ENCODE measurements at places on chromosomes 7 and 10.

DNA sequence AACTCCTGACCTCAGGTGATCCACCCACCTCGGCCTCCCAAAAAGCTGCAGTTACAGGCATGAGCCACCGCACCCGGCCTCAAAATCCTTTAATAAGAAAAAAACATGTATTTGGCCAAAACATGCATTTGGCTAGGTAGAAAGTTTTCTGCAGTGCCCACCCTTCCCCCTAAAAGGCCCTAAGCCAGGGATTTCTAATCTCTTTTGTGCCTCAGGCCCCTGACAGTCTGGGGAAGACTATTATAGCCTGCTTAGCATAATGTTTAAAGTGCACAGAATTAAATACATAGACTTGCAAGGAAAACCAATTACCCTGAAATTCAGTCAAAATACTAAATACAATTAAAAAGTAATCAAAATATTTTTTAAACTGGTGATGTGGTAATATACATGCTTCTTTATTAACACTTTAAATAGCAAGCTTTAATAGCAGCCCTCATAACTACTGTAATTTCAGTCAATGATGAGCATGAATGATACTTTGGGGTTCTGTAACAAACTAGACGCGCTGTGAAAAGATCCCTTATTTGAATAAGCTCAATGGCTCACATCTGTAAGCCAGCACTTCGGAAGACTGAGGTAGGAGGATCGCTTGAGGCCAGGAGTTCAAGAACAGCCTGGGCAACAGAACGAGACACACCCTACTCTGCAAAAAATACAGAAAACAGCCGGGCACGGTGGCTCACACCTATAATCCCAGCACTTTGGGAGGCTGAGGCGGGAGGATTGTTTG is 29.9 kb downstream of the SPDYE6 start:
- DNase-seq, result no peak

GRCh38 chr10:4475827-4476490 is 350.0 kb upstream of the AKR1E2 start:
- DNase-seq, result no peak

- DNase-seq, result no peak
Measured at GRCh38 chr7:3896169-3896765, 595.2 kb downstream of the SDK1 start.

GRCh38 chr10:24678757-24679156 is 44.9 kb downstream of the ARHGAP21 start:
- no peak for DNase-seq

DNA sequence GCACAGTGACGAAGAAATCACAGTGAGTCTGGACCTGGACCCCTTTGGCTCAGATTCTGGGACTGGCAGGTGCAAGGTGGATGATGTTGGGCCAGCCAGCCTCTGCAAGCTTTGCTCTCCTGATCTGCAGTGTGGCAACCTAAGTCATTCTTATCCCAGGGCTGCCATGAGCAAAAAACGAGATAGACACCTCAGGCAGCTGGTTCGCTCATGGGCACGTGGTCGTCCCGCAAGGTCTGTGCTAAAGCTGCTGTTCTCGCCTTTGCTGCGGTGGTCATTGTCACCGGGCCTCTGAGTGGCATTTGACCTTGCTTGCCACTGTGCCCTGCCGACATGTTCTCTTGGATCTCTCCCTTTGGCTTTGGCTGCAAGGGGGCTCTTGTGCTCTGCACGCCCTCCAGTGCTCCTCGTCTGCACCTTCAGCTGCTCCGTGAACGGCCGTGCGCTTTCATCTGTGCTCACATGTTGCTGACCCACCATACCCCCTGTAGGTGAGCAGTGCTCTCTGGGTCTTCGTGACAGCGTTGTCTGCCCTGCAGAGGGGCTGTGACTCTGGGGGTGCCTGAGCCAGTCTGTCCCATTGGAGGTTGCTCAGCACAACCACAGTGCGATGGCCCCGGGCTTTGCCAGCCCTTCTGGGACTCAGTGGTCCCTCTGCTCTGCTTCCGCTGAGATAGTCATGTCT is 317.0 kb downstream of the GLRX3 start:
- DNase-seq, result no peak

DNA sequence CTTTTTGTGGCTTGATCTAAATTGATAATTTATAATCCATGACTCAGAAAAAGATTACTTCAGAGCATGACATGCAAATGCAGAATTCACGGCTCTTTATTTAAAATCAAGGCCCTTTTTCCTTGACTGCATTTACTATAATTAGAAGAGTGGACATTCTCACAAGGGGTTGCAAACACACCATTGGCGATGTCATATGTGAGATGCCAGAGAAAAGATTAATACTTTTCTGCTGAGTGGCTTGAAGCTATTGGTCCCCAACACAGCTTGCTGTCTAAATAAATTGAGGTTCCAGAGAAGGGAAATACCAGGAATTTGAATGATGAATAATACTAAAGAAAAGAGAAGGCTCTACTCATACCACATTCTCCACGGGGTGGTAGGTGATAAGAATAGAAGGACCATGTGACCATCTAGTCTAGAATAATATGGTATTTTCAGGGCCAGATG is 78.7 kb upstream of the ARID5B start:
- DNase-seq, result no peak

DNA sequence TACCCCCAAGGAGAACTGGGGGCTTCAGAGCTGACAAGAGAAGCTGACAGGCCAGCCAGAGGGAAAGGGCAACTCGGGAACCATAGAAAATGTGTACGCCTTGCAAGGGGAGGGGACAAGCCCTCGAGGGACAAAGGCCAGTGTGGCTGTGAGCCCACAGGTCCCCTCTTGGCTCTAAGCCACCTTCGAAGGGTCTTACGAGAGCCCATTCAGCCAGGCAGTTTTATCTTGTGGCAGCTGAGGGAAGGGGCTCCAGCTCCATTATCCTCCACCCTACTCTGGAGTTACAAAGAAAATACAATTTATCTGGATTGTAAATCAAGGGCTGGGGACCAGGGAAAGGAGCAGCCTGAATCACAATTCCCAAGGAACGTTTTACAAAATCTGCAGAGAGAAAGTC is 159.5 kb upstream of the ZMIZ1 start:
- no peak for DNase-seq

GRCh38 chr10:29237786-29238185 is 51.1 kb upstream of the LYZL1 start:
- no peak for DNase-seq

DNA sequence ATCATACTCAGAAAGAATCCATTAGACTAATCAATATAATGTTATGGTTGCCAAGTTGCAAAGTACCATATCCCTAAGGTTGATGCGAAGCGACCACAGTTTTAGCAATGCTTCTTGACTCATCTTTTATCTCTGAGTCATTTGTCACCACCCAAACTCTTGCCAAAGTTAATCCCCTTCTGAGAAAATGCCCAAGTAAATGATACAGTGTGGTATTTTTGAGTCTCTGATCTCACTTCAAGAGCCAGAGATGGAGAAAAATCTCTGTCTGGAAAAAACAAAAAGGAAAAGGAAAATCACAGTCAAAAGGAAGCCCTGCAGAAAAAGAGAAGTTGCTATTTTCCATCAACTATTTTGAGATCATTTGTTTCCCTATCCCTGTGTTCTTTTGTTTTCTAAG is 26.7 kb upstream of the OTUD1 start:
- no peak for DNase-seq

- no peak for DNase-seq
Measured at GRCh38 chr10:133384071-133384470, 5.0 kb downstream of the PAOX start.

DNA sequence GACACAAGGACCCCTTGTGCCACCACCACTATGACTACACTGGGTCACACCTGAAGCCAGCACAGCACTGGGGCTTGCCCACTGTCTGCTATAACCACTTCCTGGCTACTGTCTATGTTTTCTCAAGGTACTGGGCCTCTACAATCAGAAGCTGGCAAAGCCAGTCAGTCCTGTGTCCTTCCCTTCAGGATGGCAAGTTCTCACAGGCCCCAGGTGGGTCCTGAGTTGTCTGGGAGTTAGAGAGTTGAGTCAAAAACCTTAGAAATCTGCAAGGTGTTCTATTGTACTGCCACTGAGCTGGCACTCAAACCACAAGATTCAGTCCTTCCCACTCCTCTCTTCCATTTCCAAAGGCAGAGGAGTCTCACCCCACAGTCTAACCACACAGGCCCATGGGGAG is 705.5 kb downstream of the IPMK start:
- no peak for DNase-seq

DNA sequence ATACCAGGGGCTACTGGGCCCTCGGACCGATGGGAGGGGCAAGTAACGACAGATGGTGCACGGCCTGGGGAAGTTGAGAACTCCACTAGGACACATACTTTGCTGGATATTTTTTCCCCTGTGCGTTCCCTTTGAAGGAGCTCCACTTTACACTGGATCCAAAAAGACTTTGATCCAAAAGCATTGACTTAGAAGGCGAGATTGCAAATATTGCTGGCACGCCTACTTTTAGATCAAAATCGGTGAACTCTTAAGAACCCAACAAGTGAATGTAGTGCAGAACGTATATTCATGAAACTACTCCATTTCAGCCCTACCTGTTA is 436 bp upstream of the SLC25A13 start:
- DNase-seq, result no peak

GRCh38 chr10:110966146-110966545 is 46.7 kb downstream of the SHOC2 start:
- DNase-seq, result no peak

DNA sequence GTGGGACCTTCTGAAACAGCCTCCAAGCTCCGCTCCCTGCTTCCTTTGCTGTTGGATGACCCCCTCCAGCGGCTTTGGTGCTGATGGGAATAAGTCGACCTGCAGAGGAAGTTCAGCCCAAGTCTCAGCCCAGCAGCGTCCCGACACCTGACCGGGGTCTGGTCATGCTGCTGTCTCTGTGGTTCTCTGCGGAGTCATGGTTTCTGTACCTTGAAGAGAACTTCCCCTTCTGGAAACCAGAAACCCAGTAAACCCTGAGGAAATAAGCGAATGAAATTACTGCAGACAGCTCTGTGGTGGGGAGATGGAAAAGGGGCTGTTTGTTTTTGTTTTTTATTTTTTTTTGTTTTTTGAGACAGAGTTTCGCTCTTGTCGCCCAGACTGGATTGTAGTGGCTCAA is 18.3 kb upstream of the ZNF12 start:
- peak; percentile 22 for DNase-seq

- no peak for DNase-seq
Measured at GRCh38 chr10:103514244-103514643, 20.7 kb downstream of the NEURL1 start.

DNA sequence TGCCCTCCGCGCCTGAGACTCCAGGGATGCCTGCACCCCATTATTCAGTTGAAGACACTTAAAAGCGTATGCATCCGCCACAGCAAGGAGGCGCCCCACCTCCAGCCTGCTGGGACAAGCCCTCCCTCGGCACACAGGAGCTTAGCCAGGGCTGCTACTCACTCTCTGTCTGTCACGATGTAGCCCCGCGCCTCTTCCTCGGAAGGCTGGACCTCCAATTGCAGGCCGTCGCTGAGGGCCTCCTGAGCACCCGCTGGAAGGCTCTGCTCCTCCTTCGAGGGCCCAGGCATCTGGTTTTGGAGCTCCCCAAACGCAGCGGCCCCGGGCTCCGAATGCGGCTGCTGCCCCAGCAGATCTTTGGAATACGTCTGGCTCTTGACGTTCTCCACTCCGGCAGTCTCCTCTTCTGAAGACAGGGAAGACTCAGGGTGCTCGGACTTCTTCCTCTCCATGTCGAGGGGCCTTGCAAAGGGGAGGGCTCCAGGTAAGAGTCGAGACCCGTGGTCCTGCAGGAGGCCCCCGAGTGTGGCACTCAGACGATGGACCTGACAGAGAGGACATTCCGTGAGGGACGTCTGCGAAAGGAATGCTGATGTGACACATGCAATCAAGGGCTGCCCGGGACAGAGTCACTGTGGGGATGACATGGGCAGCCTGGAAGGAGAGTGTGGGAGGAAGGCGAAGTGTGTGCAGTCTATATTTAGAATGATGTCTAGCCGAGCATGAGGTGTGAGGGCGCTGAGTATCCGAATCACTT is 453.9 kb downstream of the PTPRN2 start:
- DNase-seq, result no peak

GRCh38 chr10:624605-625332 is 64.7 kb downstream of the DIP2C start:
- DNase-seq, result peak; percentile 85

DNA sequence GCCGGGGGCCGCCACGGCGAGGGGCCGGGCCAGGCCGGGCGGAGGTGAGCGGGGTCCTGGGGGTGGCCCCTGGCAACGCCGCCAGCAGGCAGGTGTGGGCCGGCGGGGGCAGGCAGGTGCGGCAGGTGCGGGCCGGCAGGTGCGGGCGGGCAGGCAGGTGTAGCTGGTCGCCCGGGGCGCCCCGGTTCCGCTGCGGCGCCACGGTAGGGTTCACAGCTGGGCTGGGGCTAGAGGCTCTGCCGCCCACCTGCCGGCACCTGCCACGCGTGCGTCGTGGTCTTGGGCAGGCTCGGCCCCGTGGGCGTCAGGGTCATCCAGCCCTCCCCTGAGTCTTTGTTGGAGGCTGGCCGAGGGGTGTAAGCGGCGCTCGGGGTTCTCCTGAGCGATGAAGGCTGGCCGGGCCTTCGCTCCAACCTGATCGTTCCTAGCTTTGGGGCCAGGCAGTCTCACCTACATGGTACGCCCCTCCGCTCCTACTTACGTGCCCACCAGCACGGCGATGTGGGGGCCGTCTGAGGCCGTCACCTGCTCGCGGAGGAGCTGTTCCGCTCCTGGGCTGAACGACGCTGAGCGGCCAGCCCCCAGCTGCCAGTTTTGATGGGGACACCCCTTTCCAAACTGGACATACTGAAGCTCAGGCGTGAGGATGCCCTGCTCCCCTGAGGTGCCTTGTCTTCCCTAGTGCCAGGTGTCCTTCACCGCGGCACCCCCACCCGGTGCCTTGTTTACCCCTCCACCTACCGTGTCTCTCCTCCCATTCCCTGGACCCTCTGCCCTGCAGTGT is 493 bp downstream of the ZMIZ2 start:
- DNase-seq, result no peak

- peak; percentile 54 for DNase-seq
Measured at GRCh38 chr7:118052336-118052735, 131.6 kb upstream of the LSM8 start.

DNA sequence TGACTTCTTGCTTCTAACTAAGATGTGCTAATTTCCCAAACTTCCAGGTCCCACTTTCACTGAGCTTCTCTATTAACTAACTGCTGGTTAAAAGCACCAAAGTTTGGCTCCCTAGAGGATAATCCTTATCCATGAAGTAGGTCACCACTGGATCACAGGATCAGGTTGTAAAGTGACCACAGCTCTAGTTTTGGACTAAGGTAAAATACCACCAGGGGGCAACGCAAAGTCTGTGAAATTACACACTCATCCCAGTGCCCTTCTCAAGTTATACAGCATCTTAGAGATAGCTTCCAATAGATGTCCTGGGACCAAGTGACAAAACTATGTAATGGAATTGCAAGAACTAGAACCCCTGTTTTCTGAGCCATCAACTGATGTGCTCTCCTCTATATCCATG is 116.4 kb upstream of the ASAH2 start:
- DNase-seq, result no peak

DNA sequence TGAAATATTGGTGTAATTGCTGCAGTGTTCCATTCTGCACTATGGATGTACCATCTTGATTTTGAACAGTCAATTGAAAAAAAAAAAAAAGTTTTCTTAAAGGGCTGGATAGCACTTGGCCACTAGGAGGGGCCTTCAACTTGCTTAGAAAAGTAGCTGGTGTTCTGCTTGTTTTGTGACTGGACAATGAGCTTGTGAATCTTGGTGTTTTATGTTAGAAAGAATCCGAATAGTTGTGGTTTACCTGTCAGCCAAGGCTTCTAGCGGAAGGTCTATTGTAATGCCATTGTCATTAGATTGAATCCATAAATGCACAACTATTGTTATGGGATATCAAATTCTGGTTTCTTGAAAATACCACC is 77.1 kb downstream of the BMPER start:
- no peak for DNase-seq
